ENCODE measurements at places on chromosomes 6 and 20. TPM values are rescaled to one million over a fixed set of nuclear protein-coding genes. Genes with fewer than 3 reads are reported as not detected.

Gene SPEF1
- not detected for total RNA-seq

DNA sequence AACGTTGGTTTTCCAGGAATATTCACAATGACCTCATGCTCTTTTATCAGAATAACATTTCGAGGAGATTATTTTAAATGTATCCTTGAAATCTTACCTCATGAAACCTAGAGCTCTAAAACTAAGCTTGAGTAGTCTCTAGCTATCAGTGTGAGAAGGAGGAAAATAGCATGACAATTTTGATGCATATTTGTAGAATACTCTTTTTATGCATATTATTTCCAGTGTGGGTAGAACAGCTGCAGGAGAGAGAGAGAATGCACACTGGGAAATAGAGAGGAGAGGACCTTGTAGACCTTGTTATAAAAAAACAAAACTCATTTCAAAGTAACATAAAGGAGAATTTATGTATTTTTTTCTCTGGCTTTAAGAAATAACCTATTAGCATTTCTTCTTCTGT lies 71.1 kb upstream of the VGLL2 start:
- no peak for DNase-seq

Gene NKAIN4
- total RNA-seq, result not detected

Gene RNF39
- total RNA-seq, result not detected

- no peak for DNase-seq
These were observed 61.0 kb upstream of the ARMH2 start for GRCh38 chr6:24859608-24860200.

- DNase-seq, result no peak
These were observed 19.4 kb downstream of the SDHAF4 start for GRCh38 chr6:70586114-70586513.

Gene PTCRA
- total RNA-seq, result not detected

DNA sequence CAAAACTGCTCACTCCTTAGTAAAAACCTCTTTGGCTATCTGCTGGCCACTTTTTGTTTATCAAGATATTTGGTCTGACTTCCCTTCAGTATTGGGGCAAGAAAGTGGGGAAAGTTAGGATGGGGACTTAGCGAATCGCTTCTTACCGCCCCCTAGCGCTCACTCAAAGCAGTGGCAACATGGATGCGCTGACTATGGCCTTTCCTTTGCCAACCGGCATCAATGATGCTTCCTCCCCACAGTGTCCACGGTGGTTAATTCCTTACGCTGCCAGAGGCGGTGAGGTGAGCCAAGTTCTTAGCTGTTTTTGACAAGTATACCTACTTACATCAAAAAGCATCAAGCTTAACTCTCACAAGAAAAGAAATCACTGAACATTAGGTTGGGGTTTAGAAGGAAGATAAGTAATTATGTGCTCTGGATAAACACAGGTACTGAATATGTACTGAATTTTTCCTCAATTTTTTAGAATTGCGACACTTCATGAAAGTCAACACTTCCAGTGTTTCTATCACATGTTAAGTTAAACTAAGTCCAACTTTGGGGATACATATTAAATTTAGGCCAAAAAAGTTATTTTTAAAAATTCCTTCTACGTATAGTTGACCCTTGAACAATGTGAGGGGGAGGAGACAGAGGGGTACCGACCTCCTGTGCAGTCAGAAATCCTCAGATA lies 86.7 kb downstream of the GMDS start:
- DNase-seq, result no peak

GRCh38 chr20:44018259-44018941 lies 103.7 kb downstream of the TOX2 start:
- DNase-seq, result no peak
